ENCODE measurements at places on chromosomes 2 and 18.

- no peak for DNase-seq
Observed at GRCh38 chr2:71720283-71720560, 266.9 kb downstream of the DYSF start.

DNA sequence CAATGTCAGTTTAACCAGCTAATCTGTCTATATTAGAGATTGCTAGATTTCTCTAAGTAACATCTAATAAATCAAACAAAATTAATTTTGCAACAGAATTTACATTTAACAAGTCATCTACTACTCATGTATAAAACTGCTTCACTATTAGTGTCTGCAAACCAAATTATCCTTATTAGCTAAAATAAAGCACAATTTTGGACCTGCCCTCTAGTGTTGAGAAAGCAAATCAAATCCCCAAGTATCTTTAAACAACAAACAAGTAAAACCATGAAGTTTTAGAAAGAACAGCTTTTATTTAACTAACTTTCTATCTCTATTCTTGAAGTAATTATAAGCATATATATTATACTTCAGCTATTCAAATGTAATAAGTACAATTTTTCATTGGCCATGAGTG, 113.1 kb upstream of the SP3 start:
- peak; percentile 16 for DNase-seq

GRCh38 chr2:120793682-120794403, 58.2 kb downstream of the GLI2 start:
- no peak for DNase-seq

DNA sequence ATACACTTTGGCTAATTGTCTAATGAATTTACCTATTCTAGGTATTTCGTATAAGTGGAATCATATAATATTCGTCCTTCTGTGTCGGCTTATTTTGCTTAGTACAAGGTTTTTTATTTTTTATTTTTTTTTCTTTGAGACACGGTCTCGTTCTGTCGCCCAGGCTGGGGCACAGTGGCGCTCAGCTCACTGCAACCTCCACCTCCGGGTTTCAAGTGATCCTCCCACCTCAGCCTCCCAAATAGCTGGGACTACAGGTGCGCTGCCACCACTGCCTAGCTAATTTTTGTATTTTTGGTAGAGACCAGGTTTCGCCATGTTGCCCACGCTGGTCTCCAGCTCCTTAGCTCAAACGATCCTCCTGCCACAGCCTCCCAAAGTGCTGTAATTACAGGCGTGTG, 38.2 kb downstream of the PCBP1 start:
- DNase-seq: no peak

DNA sequence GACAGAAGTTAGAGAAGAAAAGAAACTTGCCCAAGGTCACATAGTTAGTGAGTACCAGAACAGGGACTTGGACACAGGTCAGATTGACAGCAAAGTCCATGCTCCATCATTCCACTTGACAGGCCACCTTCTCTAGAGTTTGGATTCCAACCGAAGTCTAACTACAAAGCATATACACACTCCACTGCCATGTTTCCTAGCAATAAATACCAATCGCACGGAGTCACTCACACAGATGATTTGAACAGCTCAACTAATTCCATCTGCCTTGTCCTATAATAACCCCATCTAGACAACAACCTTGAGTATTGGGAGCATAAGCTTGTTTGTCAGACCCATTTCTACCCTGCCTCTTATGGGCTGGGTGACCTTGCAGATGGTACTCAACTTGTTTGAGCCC, 334.6 kb upstream of the MGAT5 start:
- no peak for DNase-seq

DNA sequence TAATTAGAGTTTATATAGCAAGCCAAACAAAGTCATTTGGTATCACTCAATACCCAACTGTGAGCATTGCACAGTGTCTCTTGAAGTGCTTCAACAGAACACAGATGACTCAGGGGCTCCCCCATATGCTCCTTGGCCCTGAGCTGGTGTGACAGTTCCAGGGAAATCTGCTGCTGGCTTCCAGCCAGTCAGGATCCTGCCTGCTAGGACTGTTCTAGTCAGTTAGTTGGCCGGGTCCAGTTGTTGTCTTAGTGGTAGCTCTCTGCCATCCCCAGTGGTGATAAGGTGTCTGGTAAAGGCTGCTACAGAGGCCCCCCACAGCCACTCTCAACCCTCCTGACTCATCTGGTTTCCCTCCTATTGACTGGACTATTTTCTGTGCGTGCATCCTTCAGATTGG, 100.3 kb downstream of the IRS1 start:
- DNase-seq: peak; percentile 55

GRCh38 chr2:48910961-48911360, 155.4 kb upstream of the LHCGR start:
- peak; percentile 6 for DNase-seq

GRCh38 chr2:29923110-29923721, 1.8 kb upstream of the ALK start:
- peak; percentile 42 for DNase-seq

DNA sequence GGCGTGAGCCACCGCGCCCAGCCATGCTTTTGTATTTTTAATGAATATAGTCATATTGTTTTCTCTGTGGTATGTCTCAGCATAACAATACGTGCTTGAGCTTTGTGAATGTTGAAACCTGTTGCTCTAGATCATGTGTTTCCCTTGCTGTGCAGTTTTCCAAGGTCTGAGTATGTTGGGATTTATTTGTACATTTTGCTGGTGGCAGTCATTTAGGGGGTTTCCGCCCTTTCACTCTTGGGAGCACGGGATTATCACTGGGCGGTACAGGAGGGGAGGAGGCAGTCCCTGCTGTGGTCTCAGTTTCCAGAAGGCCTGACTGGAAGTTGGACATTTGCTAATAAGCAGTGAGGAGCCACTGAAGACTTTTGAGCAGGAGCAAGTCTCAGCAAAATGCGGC, 24.9 kb upstream of the CATIP start:
- peak; percentile 30 for DNase-seq

- peak; percentile 71 for DNase-seq
Observed at GRCh38 chr18:10518595-10519255, 7.1 kb upstream of the NAPG start.

- peak; percentile 44 for DNase-seq
Observed at GRCh38 chr2:217555081-217555876, 447.5 kb downstream of the TNS1 start.

DNA sequence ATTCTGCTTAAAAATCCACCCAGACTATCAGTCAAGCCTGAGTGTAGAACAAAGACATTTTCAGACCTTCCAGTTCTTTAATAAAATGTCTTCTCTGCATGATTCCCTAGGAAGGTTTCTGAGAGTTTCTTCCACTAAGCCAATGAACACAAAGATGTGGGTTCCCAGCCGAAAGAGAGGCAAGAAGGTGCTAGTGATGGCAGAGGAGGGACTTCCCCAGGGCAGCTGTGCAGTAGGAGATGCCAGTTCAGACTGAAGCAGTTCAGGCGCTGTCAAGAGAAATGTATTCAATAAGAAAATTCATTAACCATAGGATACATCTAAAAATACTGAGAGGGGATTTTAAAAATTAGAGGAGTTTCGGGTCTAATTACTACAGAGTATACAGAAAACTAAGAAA, 83.3 kb downstream of the RND3 start:
- DNase-seq: no peak

DNA sequence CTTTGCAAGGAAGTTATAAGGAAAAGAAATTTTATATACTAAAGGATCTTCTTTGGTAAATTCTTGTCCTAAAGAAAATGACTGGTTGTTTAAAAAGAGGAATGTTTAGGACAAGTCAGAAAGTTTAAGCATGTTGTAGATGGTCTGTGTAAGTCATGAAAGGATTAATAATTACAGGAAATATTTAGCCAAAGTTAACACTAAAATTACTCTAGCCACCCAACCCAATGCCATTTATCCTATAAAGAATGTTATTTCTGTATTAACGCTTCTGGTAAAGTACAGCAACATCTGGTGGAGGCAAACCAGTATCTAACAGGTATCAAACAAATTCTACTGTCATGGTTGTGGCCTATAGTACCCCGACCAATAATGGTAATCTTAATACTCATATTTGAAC, 546.9 kb upstream of the PKDCC start:
- no peak for DNase-seq

GRCh38 chr18:21184396-21184996, 57.5 kb upstream of the GREB1L start:
- DNase-seq: no peak

GRCh38 chr2:237235383-237236095, 149.8 kb downstream of the COPS8 start:
- DNase-seq: peak; percentile 93

GRCh38 chr2:134457765-134458472, 204.0 kb downstream of the MGAT5 start:
- no peak for DNase-seq

DNA sequence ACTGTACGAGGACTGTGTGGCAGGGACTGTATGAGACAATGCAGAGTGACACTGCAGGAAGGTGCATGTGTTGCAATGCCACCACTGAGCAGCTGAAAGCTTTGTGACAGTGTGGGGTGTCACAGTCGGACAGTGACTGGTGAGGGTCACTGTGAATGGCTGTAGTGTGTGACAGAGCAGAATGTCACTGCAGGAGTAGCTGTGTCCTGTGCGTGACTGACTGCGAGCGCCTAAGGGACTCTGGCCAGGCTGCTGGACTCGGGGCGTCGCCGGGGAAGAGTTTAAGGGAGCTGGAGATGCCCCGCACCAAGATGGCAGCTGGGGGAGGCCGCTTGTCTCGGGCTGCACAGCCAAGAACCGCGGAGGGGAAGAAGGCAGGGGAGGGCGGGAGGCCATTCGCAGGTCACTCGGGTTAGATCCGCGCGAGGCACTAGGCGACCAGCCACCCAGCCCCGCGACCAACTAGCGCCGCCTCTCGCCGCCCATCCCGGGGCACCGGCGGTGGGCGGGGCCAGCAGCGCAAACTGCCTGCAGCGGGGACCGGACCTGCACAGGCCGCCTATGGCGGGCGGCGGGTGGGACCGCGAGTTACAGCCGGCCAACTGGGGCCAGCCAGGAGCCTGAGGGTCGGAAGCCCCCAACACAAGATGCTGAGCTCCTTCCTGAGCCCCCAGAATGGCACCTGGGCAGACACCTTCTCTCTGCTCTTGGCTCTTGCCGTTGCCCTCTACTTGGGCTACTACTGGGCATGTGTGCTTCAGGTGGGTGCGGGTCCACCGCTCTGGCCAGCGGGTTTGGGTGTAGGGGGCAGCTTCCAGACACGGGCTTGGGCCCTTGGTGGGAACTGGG, at the start of gene ABHD1:
ABHD1 (plus strand) TSS at position 514 of the 849 bp plus-strand sequence; CDS start at position 648, 134 bp downstream.
- DNase-seq: no peak

DNA sequence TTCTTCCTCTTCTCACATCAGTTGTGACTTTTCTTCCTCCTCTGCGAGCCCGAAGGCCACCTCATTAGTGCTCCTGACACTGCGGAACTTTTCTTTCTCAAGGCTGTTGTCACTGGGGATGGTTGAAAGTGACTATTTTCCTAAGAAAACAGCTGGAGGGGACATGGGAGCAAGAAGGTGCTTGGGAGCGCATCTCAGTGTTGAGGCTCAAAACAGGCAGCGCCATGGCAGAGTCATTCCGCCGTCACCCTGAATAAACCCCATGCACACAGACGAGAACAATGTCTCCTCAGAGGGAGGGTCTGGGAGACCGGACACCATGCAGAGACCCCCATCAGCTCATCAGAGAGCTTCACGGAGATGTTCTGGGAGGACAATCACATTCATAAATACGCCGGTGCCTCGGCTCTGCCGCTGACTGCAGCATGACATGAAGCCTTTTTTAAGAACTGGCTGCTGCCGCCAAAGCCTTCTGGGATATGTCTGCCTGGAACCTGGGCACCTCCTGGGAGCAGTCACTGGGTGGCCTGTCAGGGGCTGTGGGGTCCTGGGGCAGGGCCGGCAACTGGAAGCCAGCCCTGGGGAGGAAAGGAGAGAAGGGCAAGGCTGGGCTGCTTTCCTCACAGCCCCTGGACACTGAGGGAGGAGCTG, 19.2 kb downstream of the ATOH8 start:
- DNase-seq: no peak

DNA sequence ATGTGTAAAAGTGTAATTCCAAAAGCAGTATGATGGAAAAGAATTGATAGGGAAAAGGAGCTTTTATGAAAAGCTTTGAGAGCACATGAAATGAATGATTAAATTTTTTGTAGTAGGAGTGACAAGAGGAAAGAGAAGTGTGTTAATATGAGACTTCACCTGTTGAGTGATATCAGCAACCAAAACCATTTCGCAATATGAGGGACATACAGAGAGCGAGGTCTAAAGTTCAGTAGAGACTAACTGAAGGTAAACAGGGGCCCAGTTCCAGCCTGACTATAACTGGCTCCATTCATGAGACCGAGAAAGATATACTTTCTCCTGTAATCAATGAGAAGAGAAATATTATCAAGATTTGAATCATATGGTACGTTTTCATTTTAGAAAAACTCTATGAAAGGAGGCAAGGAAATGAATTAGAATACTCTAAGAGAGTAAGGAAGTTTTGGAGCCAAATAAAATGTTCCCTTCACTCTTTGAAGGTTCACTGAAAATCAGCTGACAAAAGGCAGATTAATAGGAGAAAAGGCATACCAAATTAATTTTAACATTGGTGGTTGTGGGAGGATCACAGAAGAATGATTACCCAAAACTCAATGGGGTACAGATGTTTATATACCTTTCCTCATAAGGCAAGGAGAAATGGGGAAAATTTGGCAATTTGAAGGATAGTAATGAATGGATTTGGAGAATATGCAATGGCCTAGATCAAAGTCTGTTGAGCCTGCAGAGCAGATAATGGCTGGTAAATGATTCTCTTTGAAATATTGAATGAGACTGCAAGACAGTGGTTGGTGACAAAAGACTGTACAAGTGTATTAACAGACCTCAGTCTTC, 932.2 kb downstream of the TDRD15 start:
- DNase-seq: no peak

- DNase-seq: no peak
Observed at GRCh38 chr18:78305789-78306188, 673.8 kb upstream of the SALL3 start.

GRCh38 chr2:62717503-62718081, 12.1 kb downstream of the EHBP1 start:
- DNase-seq: no peak

DNA sequence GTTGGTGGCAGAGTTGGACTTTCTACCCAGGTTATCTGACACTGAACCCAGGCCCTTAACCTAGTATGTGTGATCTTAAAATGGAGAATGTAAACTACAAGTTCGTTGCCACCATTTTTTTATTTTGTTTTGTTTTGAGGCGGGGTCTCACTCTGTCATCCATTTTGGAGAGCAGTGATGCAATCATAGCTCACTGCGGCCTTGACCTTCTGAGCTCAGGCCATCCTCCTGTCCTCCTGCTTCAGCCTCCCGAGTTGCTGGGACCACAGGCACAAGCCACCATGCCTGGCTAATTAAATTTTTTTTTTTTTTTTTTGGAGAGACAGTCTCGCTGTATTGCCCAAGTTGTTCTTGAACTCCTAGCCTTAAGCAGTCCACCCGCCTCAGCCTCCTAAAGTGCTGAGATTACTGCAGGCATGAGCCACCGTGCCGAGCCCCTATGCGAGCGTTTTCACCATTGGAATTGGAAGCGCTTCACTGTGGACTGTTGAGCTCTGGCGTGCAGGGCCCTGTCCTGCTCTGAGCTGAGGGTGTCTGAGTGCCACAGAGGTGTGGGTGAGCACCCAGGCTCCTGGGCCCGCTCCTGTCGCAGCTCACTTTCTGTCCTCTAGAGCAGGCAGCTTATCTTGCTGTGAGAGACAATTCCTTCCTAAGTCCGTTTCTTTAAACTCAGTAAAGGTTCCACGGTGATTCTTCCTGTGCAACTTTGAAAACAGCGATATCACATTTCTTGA, 186.9 kb downstream of the LDLRAD4 start:
- DNase-seq: no peak

- DNase-seq: no peak
Observed at GRCh38 chr2:67054728-67055127, 342.4 kb upstream of the ETAA1 start.

GRCh38 chr2:238247002-238247822, 7.4 kb upstream of the HES6 start:
- no peak for DNase-seq

All from amniotic epithelial cell (primary cell).